Activated T-helper 1 cell treated with anti-CD3 and anti-CD28 coated beads, Interleukin-2, amount 50 U/mL, for 16 hours (primary cell): ENCODE measurements at places on chromosomes 5 and 9.

GRCh38 chr5:64680289-64680688 lies 10.0 kb upstream of the SHISAL2B start:
- DNase-seq = no peak

DNA sequence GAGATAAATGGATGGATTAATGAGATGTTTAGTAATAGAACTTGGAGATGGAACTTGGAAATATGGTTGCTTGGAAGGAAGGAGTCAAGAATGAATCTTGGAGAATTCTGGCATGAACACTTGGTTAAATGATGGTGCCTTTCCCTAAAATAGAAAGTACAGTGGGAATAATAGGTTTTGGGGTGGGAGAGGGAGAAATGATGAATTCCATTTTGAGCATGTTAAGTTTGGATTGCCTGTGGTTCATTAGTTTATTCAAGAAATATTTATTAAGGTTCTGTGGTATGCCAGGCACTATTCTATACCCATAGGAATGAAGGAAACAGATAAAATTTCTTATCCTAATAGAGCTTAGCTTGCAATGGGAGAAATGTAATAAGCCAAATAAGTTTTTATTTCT lies 58.4 kb downstream of the PBX3 start:
- DNase-seq = no peak

DNA sequence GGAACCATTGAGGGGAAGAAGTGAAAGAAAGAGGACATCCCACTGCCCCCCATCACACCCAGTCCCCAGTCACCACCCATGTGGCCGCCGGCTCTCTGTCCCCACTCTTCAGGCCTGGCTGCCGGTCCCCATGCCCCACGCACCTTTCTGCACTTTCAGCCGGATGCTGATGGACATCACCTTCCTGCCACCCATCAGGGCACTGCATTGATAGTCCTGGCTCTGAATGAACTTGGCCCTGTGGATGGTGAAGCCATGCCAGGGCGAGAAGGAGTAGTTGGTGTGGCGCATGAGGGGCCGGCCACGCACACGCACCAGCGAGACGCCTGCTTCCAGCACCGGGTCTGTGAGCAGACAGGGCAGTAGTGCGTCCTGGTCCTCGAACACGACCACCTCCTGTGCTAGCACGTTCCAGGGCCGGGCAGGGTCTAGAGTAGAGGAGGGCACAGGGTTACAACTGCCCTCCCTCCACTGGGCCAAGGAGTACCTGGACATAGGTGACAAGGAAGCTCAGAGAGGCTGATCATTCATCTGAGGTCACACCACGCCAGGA lies 6.4 kb downstream of the CSF1R start:
- DNase-seq = no peak

- no peak for DNase-seq
These were observed 9.4 kb downstream of the CRB2 start for GRCh38 chr9:123365287-123365880.

GRCh38 chr5:76153271-76153670 lies 70.1 kb downstream of the SV2C start:
- DNase-seq = no peak

DNA sequence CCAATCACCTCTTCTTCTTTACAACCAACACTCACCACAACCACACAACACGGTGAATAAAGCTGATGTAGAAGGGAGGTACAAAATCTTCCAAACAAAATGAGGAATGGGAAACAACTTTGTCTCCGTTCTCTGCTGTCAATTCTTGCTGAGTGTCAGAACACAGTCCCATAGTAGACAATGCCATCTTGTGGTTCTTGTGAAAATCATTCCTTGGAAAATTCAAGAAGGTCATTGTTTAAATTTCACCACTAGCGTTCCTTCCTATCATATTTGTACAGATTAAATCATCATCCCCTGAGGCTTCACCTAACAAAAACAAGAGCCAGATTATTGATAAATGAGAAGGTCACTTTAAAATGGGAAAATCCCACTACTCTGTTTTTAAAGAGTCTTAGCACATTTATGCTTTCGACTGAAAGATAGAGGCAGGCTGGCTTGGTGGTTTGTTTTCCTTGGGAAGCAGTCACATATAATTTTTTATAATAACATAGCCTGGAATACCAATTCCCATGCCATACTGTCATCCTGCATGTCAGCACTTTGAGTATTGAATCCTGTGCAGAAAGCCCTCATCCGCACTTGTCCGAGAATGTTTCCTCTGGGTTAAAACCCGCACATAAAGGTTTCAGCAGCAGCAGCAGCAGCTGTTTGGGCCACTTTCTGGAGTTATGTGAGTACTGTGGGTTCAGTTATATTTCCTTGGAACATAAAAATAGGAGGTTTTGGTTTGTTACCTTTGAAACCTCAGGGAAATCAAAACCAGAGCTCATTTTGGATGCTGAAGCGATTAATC lies 395.0 kb upstream of the SMARCA2 start:
- no peak for DNase-seq

DNA sequence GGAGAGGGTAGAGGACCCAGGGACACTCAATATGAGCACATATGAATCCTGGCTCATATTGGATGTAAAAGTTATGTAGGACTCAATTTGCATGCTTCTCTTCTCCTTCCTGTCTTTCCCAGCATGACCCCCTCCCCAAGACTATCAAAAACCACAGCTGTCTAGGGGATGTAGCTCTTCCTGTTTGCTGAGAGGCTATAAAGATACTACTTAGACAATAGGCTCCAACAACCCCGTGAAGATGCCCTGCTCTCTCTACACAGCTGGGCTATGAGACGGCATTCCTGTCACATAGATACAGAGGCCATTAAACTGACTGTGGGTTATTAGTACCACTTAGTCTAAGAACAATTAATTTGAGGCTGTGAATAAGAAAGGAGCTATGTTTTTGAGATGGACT lies 56.5 kb upstream of the PCSK1 start:
- DNase-seq = no peak

DNA sequence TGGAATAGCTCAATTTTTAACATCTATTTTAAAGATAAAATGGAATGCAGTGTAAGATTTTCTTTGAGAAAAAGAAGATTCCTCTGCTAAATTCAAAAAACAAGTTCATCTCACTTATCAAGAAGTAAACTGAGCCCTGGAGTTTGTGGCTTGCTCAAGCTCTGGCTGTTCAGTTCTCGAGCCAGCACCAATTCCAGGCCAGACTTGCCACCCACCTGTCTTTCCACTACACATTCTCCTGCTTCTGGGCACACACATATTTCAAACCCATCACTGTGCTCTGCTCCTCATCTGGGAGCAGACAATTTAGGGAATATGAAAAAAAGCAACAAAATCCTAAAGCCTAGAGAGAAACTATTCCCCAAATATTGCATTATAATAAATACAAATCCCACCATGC lies 424.5 kb downstream of the ENC1 start:
- no peak for DNase-seq

DNA sequence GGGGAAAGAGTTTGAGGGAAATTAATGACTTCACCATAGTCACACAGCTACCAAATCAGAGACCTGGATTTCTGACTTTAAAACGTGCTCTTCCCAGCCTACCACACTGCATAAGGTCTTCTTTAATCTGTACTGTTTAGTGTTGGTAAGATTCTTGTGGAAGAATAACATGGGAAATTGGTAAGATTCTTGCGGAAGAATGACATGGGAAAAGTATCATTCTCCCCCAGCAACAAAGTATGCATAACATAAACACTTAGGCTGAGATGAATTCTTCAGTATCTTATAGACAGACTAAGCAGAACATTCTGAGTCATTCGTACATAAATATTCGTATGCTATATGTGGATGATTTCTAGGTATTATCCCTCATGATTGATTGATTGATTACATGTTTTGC lies 170.4 kb downstream of the FOCAD start:
- no peak for DNase-seq

- peak; percentile 45 for DNase-seq
These were observed 304.7 kb upstream of the MSX2 start for GRCh38 chr5:174419540-174420132.

DNA sequence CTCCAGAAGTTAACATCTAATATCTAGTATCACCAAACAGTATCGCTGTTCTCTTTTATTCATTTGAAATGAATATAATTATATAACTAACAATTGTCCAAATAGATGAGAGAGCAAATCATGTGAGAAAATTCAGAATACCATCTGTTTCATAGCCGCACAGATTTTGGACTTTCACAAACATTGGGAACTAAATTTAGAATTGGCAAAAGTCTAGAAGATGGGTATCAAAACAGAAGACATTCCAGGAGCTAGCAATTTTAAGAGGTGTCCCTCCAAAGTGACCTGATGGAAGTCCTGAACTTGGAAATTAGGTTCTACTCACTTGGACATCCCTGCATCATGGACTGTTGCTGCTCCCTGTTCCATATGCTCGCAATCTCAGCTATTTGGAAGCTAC lies 57.0 kb upstream of the FSD1L start:
- DNase-seq = no peak

- DNase-seq = peak; percentile 56
These were observed 6.3 kb upstream of the MXD3 start for GRCh38 chr5:177317959-177318377.

DNA sequence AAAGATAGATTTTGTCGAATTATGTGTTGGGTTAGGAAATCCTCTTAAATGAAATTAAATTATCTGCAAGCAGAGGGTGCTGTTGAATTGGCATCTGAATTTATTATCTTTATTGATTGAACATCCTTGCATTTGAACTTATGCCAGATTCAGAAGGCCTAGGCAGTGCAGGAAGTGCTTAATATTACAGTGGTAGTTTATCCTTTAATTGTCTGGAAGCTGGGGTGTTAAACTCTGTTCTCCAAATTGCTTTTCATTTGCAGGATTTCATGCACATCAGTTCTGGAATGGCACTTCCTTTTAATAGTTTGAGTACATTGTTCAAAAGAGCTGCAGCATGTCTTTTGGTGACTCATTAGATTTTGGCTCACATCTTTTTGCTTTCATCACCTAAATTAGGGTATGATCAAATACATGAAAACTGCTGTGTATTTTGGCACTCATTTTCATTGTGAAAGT lies 186.3 kb downstream of the KDM4C start:
- no peak for DNase-seq

DNA sequence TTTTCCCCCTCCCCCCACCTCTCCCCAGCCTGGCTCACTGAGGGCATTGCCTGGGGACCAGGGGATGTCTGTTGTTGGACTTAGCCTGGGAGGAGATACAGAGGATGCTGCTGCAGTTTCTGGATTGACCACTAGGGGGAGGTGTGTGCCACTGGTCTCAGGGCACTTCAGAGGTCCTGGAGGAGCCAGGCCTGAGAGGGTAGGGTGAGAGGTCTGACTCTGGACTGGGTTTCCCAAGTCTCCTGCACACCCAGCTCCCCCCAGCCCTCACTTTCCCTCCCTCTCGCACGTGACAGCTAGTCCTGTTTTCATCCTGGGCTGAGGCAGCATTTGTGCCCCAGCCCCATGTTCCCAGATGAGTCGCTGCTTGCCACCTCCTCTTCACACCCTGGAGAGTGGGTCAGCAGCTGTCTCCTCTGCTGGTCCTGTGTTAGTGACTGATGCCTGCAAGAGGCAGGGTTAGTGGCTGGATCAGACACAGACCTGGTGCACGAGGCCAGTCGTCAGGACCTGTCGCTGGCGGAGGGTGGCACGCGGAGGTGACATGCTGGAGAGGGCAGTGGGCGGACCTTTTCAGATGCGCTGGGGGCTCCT lies 4.4 kb downstream of the IL3 start:
- peak; percentile 65 for DNase-seq

GRCh38 chr5:35067985-35068384 lies 20.2 kb upstream of the AGXT2 start:
- no peak for DNase-seq

DNA sequence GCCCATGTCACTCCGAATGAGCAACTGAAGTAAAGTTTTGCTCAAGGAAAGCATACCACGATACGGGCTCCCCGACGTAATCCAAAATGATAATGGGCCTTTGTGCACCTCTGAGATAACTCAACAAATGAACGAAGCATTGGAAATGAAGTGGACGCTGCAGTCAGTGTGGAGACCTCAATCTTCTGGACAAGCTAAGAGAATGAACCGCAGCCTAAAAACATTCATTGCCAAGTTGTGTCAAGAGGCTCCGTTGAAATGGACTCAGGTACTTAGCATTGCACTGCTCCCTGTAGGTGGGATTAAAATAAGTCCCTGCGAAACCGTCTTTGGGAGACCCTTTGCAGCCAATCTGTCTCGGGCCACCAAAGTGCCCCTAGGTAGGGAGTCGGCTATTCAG lies 3.9 kb upstream of the LCN9 start:
- DNase-seq = no peak

DNA sequence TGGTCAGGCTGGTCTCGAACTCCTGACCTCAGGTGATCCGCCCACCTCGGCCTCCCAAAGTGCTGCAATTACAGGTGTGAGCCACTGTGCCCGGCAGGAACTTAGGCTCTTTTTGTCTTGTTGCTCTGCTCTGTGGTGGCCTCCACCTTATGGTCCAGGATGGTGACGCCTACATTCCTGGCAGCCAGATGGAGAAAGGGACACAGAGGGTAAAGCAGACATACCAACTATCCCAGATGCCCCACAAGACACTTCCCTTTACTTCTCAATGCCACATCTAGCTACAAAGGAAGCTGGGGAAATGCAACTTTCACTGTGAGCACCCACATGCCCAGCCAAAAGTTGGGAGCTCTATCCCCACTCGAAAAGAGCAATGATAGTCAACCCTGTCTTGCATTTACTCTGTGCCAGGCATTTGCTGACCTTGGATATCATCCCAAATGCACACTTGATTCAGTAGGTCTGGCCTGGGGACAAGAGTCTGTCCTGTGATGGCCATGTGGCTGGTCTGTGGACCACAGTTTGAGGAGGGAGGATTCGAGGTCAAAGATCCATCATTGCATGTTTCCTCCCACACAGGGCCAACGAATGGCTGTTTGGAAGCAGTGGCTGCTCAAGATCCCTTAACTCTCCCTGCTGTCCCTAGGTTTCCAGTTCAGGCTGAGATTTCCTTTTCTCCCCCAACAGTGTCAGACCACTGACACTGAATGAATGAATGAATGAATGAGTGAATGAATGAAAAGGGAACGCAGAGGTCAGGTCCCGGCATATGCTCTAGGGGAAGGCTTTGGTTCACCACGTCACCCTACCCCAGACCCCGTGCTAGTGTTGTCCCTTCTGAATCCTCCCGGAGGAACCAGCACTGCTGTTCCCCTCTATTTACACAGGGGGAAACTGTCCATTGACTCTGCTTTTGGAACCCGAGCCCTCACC lies 1.4 kb upstream of the ERGIC1 start:
- no peak for DNase-seq

DNA sequence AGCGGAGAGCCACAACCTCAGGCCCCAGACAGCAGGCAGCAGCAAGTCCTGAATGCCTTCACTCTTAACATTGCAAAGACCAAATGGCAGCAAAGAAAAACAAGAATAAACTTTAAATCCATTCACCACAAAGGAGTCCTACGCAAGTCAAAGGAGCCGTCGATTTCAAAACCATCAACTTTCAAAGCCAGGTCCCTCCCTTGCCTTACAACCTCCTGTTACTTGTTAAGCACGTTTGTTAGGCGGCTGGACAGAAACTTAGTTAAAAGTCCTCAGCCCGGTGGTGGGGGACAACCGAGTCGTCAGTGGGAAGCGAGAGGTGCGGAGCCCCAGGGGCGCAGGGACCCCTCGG lies 938 bp downstream of the LPAR1 start:
- DNase-seq = no peak
